ENCODE measurements at places on chromosomes 5 and 9. TPM values are rescaled to one million over a fixed set of nuclear protein-coding genes. Genes with fewer than 3 reads are reported as not detected.

KIF4B gene
- total RNA-seq = not detected

CDX1 gene
- not detected for total RNA-seq

CCDC152 gene
- 13.4 TPM for total RNA-seq

GBGT1 gene
- total RNA-seq = 1.3 TPM

MSMP gene
- total RNA-seq = not detected

CDC25C gene
- total RNA-seq = 3.2 TPM

Data from glutamatergic neuron (in vitro differentiated cells).